ENCODE measurements at places on chromosomes 5 and 9. TPM values are rescaled to one million over a fixed set of nuclear protein-coding genes. Genes with fewer than 3 reads are reported as not detected.

Gene GADD45G
- 2.4 TPM for total RNA-seq

Gene PCDHB6
- 0.30 TPM for total RNA-seq

GRCh38 chr9:134555094-134555650 lies 86.4 kb upstream of the COL5A1 start:
- DNase-seq = no peak

- peak; percentile 92 for DNase-seq
Observed at GRCh38 chr5:69334793-69335268, 2.2 kb upstream of the CCDC125 start.

- no peak for DNase-seq
Observed at GRCh38 chr5:137114529-137114928, 384.6 kb downstream of the SPOCK1 start.

DNA sequence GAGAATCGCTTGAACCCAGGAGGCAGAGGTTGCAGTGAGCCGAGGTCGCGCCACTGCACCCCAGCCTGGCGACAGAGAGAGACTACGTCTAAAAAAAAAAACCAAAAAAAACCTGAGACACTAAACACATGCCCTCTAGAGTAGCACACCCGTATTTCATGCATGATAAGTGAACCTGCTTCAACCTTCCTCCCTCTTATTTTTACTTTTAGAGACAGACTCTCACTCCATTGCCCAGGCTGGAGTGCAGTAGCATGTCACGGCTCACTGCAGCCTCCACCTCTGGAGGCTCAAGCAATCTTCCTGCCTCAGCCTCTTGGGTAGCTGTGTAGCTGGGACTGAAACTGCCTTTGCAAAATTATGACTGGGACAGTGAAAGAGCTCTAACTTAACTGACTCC lies 17.6 kb upstream of the NANS start:
- DNase-seq = no peak

GRCh38 chr5:4244306-4244705 lies 648.7 kb downstream of the IRX1 start:
- DNase-seq = no peak

- no peak for DNase-seq
Observed at GRCh38 chr9:90939351-90939750, 137.7 kb downstream of the SYK start.
